PC-9 (cell line): ENCODE measurements at places on chromosomes 16 and 17. TPM values are rescaled to one million over a fixed set of nuclear protein-coding genes. Genes with fewer than 3 reads are reported as not detected.

HBA2 gene
- not detected in 2 replicates for total RNA-seq

- DNase-seq, result no peak
- H3K4me1 ChIP-seq, result peaks cover 18% of the 10 kb centered on the region
- no peaks in the 10 kb centered on the region for H3K27me3 ChIP-seq
- H3K4me3 ChIP-seq, result no peak overlapping the region
These were observed 23.7 kb downstream of the MAP3K3 start for GRCh38 chr17:63645775-63646487.

DNA sequence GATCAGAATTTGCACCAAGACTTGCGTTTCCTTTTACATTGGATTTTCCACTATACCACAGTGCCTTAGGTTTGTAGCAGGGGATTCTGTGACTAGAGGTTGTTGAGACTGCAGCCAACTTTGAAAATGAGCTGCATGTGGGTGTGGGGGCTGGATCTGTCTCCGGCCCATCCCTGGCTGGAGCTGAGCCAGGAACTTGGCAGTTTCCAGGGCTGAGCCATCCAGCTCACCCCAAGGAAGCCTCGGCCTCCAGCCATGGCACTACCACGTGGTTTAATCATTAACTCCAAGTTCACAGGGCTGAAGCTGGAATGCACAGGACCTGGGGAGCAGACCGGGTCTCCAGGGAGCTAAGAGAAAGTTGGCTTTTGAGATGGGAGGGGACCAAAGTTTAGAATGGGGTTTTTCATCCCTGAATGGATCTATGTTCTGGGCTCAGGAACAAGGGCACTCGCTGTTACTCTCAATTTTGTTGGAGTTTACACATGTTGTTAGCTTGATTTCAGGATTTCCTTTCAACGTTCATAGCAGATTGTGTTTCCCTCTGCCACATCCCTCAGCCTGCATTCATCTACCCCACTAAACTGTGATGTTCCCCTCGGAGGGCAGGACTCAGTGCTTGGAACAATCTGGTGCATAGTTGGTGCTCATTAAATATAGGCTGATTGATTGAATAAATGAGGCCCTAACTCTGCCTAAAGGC, 42.3 kb upstream of the HNF1B start:
- H3K27me3 ChIP-seq, result peaks cover 22% of the 10 kb centered on the region
- DNase-seq, result no peak
- no peaks in the 10 kb centered on the region for H3K4me1 ChIP-seq
- no peak overlapping the region for H3K4me3 ChIP-seq
- H3K36me3 ChIP-seq, result no peaks in the 10 kb centered on the region
- H3K27ac ChIP-seq, result no peak overlapping the region

DNA sequence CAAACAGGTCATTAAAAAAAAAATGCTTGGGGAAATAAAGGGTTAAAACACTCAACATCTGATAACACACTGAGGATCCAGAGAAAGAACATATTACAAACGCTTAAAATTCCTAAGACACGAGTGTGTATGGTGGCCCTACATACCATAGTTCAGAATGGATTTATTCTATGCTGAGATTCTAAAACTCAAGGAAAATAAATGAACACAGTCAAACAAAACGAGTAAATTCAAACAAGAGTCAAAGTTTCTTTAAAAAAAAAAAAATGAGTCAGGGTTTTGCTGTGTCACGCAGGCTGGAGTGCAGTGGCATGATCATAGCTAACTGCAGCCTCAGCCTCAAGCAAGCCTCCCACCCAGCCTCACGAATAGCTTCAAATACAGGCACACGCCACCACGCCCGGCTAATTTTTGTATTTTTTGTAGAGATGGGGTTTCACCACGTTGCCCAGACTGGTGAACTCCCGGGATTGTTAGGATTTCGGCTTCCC, 17.4 kb downstream of the CRK start:
- H3K27me3 ChIP-seq, result no peaks in the 10 kb centered on the region
- H3K4me1 ChIP-seq, result no peaks in the 10 kb centered on the region
- no peak for DNase-seq
- H3K36me3 ChIP-seq, result peaks cover 18% of the 10 kb centered on the region
- peak overlapping the region; percentile 21 for H3K27ac ChIP-seq
- no peak overlapping the region for H3K4me3 ChIP-seq

CFAP52 gene
- total RNA-seq, result not detected in 2 replicates

DNA sequence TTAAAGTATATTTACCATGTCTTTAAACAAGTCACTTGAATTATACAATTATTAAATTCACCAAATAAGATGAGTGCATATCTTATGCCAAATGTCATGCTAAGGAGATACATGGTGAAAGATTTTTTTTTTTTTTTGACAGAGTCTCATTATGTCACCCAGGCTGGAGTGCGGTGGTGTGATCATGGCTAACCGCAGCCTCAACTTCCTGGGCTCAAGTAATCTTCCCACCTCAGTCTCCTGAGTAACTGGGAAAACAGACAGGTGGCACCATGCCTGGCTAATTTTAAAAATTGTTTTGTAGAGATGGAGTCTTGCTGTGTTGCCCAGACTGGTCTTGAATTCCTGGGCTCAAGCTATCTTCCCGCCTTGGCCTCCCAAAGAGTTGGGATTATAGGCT, 149.0 kb upstream of the GOT2 start:
- no peaks in the 10 kb centered on the region for H3K36me3 ChIP-seq
- no peaks in the 10 kb centered on the region for H3K4me1 ChIP-seq
- no peak overlapping the region for H3K27ac ChIP-seq
- H3K4me3 ChIP-seq, result no peak overlapping the region
- no peaks in the 10 kb centered on the region for H3K27me3 ChIP-seq

DNA sequence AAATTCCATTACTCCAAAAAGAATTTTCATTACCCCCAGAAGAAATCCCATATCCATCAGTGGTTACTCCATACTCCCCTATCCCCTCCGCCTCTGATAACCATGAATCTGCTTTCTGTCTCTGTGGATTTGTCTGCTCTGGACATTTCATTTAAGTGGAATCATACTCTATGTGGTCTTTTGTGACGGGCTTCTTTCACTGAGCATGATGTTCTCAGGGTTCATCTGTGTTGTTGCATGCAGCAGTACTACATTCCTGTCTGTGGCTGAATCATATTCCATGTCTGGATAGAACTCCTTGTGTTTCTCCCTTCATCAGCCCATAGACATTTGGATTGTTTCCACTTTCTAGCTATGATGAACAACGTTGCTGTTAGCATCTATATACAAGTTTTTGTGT, 59.5 kb upstream of the IRX3 start:
- peaks cover 31% of the 10 kb centered on the region for H3K4me1 ChIP-seq
- H3K4me3 ChIP-seq, result no peak overlapping the region

GRCh38 chr16:12062343-12063003, 85.9 kb downstream of the SNX29 start:
- no peak overlapping the region for H3K4me3 ChIP-seq
- H3K27me3 ChIP-seq, result no peaks in the 10 kb centered on the region
- H3K4me1 ChIP-seq, result no peaks in the 10 kb centered on the region

GRCh38 chr17:64964796-64965195, 45.5 kb upstream of the LRRC37A3 start:
- no peak overlapping the region for H3K4me3 ChIP-seq
- H3K27ac ChIP-seq, result no peak overlapping the region
- peaks cover 36% of the 10 kb centered on the region for H3K4me1 ChIP-seq

- no peak overlapping the region for H3K27ac ChIP-seq
- no peak overlapping the region for H3K4me3 ChIP-seq
- H3K4me1 ChIP-seq, result no peaks in the 10 kb centered on the region
These were observed 197.7 kb upstream of the CDH5 start for GRCh38 chr16:66168777-66169176.

G6PC1 gene
- total RNA-seq, result not detected in 2 replicates

DNA sequence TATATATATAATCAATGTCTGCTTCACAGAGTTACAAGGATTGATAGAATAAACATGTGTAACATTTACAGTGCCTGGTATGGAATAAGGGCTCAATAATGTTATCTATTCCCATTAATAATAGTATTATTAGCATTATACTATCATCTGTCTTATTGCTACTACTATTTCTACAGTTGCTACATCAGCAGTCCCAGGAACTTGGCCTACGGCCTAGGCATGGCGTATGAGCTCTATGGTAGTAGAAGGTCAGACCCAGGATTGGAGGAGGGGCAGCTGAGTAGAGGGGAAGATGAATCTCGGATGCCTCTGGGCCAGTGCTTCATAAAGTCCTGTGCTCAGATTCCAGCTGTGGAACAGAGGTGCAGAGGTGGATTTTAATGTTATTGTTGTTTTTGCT, 146.3 kb upstream of the TBX2 start:
- no peak overlapping the region for H3K4me3 ChIP-seq
- no peak overlapping the region for H3K27ac ChIP-seq
- H3K4me1 ChIP-seq, result no peaks in the 10 kb centered on the region
- no peak for DNase-seq

- DNase-seq, result no peak
- H3K36me3 ChIP-seq, result no peaks in the 10 kb centered on the region
- no peaks in the 10 kb centered on the region for H3K4me1 ChIP-seq
- H3K4me3 ChIP-seq, result no peak overlapping the region
- peaks cover 88% of the 10 kb centered on the region for H3K27me3 ChIP-seq
- H3K27ac ChIP-seq, result no peak overlapping the region
These were observed 322.0 kb downstream of the MAF start for GRCh38 chr16:79278506-79278905.

CD300H gene
- not detected in 2 replicates for total RNA-seq

CFAP97D1 gene
- total RNA-seq, result not detected in 2 replicates

DNA sequence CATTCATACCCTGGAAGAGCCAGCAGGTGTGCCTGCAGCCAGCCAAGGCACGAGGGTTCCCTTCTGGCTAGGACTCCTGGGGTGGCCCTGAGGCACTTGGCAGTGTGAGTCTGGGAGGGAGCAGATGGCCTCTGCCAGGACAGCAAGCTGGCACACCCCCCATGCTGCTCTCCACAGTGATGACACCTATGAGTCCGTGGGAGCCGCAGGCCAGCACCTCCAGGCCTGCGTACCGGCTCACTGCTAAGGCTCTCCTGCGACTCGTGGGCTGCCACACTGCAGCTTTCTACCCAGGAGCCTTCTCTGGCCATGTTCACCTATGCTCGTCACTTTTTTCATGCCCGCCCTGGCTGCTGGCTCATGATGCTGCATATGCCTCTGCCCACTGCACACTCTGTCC, 68.1 kb downstream of the NDEL1 start:
- no peak overlapping the region for H3K27ac ChIP-seq
- H3K36me3 ChIP-seq, result no peaks in the 10 kb centered on the region
- H3K4me3 ChIP-seq, result no peak overlapping the region

DNA sequence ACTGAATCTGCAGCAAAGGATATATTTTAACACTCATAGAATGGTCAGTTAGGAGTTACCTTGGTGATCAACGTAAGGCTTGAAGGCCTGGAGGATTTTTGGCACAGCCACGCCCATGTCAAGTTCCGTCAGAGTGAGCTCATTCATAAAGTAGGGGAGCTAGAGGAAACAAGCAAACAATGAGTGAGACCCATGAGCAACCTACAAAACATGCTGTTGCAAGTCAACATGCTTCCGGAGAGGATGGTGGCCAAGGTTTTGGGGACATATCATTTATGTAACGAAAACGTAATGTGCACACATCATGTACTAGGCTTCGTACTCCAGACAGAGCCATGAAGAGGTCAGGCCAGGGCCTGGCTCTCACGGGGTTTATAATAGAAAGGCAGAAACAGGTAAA, 41.1 kb upstream of the ERN1 start:
- no peaks in the 10 kb centered on the region for H3K4me1 ChIP-seq
- DNase-seq, result no peak
- no peaks in the 10 kb centered on the region for H3K36me3 ChIP-seq
- no peaks in the 10 kb centered on the region for H3K27me3 ChIP-seq
- no peak overlapping the region for H3K4me3 ChIP-seq

DNA sequence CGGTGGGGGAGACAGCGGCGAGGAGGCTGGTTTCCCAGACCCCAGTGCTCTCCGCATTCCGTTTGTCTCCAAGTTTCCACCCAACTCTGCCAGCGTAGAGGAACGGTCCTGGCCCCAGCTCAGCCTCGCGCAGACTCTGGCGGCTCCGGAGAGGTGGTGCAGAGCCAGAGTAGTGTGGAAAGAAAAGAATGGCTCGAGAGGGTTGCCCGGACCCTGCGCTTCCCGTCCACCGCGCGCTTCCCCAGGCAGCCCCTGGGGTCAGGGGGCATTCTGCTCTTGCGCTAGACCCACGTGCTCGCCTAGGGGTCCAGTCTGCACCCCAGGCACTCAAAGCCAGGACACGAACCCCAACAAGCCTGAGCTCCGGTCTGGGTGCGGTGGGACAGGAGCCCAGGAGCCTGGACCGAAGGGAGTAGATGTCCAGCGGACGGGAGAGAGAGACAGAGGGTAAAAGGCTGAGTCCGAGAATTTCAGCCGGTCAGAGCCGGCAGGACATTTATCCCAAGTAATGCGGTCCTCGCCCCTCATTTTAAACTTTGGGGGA, 3.8 kb downstream of the PMP22 start:
- no peak for DNase-seq
- 0 out of 2 replicates have a peak, but pooled peaks cover 10% of the 10 kb centered on the region for H3K27me3 ChIP-seq
- H3K4me3 ChIP-seq, result no peak overlapping the region
- H3K4me1 ChIP-seq, result no peaks in the 10 kb centered on the region
- H3K36me3 ChIP-seq, result no peaks in the 10 kb centered on the region

GRCh38 chr17:4800462-4801196, 1.5 kb downstream of the C17orf114 start:
- 0 out of 2 replicates have a peak, but pooled peaks cover 6% of the 10 kb centered on the region for H3K4me1 ChIP-seq
- H3K36me3 ChIP-seq, result peaks cover 12% of the 10 kb centered on the region; the same call in 1 of the 2 replicates
- H3K27ac ChIP-seq, result no peak overlapping the region
- H3K4me3 ChIP-seq, result no peak overlapping the region
- DNase-seq, result no peak
- no peaks in the 10 kb centered on the region for H3K27me3 ChIP-seq

DNA sequence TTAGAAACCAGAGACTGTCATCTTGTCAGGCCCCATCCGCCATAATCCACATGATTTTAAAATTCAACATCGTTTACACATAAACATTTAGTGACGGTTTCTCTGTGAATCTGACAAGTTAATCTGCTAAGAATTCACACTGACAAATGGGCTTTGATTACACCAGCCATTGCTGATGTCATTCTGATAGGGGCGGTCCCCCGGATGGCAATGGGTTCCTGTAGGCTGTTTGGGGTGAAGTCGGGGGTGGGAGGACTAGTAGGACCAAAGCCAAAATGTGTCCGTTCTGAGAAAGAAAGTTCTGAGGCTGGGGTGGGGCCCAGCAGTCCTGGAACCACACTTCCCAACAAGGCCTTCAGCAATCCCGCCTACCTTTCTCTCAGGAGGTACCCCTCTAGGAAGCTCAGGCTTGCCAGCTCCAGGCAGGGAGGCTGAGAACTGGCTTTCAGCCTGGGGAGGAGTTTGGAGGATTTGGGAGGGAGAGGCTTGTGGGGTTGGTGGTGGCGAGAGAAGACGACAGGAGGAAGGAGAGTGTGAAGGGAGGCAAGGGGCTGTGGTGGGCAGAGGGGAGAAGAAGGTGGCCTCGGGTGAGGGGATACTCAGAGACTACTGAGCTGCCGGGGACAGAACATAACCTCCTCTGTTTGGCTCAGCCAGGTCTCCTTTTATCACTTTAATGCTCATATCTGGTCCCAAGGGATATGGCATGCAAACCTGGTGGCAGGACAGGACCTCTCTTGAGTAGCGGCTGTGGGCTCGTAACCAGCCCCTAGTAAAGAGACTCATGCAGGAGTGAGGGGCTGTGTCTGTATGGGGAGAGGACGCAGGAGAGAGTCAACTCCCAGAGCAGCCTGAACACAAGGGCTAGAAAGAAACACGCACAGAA, 8.6 kb downstream of the HIC1 start:
- no peaks in the 10 kb centered on the region for H3K27me3 ChIP-seq
- H3K4me3 ChIP-seq, result no peak overlapping the region
- H3K36me3 ChIP-seq, result no peaks in the 10 kb centered on the region
- H3K27ac ChIP-seq, result no peak overlapping the region
- no peaks in the 10 kb centered on the region for H3K4me1 ChIP-seq

GRCh38 chr16:84827897-84828296, 8.1 kb downstream of the CRISPLD2 start:
- H3K36me3 ChIP-seq, result no peaks in the 10 kb centered on the region
- DNase-seq, result peak; percentile 72
- no peak overlapping the region for H3K4me3 ChIP-seq
- H3K4me1 ChIP-seq, result peaks cover 14% of the 10 kb centered on the region
- no peaks in the 10 kb centered on the region for H3K27me3 ChIP-seq
- no peak overlapping the region for H3K27ac ChIP-seq

GGT6 gene
- 3.7 and 7.5 TPM in 2 replicates for total RNA-seq

TP53TG3 gene
- not detected in 2 replicates for total RNA-seq

HSPB9 gene
- 0.33 TPM in 1 of 2 replicates, not detected in the other for total RNA-seq

B3GNT9 gene
- 4.0 and 4.2 TPM in 2 replicates for total RNA-seq
